ENCODE measurements at places on chromosomes 5 and 9.

- DNase-seq, result no peak
Measured at GRCh38 chr9:3285365-3286161, 240.2 kb downstream of the RFX3 start.

DNA sequence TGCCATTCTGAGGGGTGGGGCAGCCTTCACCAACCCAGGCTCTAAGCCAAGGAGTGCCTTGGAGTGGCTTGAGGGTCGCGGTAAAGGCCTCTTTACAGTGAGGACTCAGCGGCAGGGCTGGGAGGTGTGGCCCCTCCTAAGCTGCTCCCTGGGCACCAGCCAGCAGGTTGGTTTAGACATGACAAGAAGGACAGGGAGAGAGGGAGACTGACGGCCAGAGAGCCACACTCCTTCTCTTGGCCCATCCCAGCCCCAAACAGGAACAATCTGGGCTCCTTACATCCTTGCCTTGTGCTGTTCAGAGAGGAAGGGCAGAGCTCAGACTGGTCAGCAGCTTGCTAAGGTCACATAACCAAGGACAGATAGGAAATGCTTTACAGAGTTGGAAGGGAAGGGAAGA lies 94.5 kb downstream of the LMX1B start:
- no peak for DNase-seq

DNA sequence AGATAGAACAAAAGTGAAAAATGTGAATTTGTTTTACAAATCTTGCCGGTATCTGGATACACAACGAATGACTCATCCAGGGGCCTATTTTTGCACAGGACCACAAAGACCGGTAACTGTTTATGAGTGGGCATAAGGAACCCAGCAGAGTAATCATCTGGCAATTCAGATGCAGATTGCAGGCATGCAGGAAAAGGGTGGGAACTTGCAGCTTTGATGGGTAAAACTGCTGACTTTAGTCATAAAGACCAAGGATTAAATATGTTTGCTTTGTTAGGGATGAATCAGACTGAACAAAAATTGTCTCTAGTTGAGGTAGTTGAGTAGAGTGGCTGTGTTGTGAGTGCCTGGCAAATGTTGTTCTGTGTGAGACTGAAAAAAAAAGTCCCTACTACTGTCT lies 309.6 kb upstream of the CCNH start:
- DNase-seq, result no peak

DNA sequence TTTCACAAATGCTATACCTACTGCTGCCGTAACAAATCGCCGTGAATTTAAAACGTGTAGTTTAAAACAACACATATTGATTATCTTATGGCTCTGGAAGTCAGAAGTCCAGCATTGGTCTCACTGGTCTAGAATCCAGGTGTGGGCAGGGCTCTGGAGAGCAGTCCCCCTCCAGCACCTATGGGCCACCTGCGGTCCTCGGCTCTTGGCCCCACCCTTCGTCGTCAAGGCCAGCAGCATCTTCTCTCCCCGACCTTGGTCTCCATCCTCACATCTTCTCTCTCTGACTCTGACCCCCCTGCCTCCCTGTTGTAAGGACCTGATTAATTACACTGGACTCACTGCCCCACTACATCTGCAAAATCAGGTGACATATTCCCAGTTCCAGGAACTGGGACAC lies 106.4 kb upstream of the COL5A1 start:
- no peak for DNase-seq

DNA sequence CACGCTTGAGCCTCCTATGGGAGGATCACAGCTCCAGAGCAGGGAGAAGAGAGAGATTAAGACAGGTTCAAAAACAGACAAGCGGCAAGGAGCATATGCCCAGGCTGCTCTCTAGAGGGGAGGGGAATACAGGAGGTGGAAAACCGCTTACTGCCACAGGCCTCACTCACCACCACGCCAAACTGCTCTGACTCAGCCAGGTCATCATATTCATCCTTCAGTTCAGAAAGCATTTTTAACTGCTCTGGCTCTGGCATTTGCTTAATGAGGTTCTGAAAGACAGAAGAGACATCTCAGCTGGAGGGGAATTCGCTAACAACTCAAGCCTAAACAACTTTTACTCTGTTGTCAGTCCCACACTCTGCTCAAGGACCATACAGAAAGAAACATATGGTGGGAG lies 40.1 kb downstream of the PCDHGC5 start:
- DNase-seq, result no peak

- no peak for DNase-seq
Measured at GRCh38 chr5:78604689-78605285, 43.8 kb downstream of the LHFPL2 start.

DNA sequence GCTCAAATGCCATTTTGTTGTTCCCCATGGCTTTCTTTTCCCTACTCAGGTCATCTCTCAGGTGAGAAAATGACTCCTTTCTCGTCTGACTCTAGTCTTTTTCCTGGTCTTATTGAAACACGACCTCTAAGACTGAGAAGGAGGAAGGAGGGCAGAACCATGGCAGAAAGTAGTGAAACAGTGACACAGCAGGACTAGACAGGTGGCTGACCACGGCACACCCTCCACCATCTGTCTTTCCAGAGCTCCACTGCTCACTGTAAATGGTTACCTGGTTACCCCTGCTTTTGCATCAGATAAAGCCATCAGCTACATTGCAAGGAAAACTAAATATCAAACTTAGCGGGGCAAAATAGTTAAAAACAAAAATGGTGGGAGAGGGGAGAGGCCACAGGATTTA lies 30.9 kb downstream of the NR4A3 start:
- no peak for DNase-seq

- DNase-seq, result no peak
Measured at GRCh38 chr9:84002344-84002743, 21.7 kb downstream of the RMI1 start.

GRCh38 chr5:14310901-14311300 lies 167.8 kb downstream of the TRIO start:
- no peak for DNase-seq

- DNase-seq, result peak; percentile 64
Measured at GRCh38 chr9:214648-215493, at the start of gene DOCK8. Gene DOCK8 (plus strand): TSS chr9:214865. CDS start chr9:214977, 112 bp downstream.

DNA sequence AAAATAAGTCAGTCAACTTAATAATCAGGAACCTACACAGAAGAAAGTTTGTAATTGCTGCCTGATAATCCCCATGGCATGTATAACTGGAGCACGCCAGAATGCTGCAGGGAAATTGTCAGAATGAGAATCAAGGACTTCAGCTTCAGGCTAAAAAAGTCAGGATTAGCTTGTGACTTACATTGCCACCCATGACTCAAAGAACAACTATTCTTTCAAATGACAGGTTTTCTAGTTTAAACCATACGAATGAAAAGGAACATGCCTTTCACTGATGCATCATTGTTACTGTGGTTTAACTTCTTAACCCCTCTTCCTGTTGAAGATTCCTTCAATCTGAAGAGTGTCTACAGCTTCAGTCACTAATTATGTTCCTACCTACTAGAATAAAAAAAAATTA lies 112.4 kb downstream of the ISL1 start:
- DNase-seq, result no peak

- no peak for DNase-seq
Measured at GRCh38 chr9:123798195-123798594, 131.7 kb downstream of the DENND1A start.

GRCh38 chr9:80556631-80557030 lies 984.9 kb downstream of the TLE4 start:
- no peak for DNase-seq
